ENCODE measurements at places on chromosomes 7 and 10.
A peak's percentile ranks its signal among the peaks of the same experiment; 100 is the strongest.

DNA sequence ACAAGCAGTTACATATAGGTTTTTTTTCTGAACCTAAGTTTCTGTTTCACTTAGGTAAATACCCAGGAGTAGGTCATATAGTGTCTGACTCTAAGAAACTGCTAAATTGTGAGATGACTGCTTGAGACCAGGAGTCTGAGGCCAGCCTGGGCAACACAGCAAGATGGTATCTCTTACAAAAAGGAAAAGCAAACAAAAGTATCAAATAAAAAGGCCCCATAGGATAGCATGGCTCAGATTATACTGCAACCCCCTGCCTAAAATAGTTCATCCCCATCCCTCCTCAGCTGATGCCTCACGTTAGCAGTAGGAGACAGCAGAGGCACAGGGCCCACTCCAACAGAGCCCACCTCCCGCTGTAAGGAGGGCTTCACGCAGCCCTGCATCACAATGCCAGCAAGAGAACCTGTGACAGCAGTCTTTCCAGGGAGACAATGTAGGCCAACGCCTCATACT lies 90.3 kb downstream of the SRPK2 start:
- DNase-seq: no peak

DNA sequence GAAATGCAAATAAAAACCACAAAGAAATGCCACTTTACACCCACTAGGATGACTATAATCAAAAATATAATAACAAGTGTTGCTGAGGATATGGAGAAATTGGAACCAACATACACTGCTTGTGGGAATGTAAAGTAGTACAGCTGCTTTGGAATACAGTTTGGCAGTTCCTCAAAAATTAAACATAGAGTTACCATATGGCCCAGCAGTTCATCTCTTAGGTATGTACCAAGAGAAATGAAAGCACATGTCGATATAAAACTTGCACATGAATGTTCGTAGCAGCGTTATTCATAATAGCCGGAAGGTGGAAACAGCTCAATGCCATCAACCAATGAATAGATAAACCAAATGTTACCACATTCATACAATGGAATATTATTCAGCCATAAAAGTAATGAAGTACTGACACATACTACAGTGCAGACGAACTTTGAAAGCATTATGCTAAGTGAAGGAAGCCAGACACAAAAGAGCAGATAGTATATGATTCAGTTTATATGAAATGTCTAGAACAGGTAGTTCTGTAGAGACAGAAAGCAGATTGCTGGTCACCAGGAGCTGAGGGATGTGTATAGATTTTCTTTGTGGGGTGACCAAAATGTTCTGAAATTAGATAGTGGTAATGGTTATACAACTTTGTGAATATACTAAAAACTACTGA lies 12.4 kb downstream of the BCAP29 start:
- peak; percentile 63 for DNase-seq

DNA sequence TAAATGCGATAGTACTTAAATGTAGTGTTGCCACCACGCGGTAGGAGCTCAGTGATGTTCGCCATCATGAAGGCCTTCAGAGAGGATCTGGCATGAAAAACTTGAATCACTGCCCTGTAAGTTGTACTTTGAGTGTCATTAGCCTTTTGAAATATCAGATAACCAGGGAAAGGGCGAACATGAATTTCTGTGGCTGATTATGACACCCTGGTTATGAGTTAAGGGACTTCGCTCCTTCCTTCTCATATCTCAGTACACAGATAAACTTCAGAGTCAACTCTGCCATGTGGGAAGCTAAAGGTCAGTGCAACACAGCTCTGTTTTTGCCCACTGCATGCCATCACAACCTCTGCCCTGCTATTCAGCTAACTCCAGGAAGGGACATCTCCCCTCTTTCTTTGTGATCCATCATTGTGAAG lies 8.9 kb upstream of the ACSL5 start:
- DNase-seq: no peak

DNA sequence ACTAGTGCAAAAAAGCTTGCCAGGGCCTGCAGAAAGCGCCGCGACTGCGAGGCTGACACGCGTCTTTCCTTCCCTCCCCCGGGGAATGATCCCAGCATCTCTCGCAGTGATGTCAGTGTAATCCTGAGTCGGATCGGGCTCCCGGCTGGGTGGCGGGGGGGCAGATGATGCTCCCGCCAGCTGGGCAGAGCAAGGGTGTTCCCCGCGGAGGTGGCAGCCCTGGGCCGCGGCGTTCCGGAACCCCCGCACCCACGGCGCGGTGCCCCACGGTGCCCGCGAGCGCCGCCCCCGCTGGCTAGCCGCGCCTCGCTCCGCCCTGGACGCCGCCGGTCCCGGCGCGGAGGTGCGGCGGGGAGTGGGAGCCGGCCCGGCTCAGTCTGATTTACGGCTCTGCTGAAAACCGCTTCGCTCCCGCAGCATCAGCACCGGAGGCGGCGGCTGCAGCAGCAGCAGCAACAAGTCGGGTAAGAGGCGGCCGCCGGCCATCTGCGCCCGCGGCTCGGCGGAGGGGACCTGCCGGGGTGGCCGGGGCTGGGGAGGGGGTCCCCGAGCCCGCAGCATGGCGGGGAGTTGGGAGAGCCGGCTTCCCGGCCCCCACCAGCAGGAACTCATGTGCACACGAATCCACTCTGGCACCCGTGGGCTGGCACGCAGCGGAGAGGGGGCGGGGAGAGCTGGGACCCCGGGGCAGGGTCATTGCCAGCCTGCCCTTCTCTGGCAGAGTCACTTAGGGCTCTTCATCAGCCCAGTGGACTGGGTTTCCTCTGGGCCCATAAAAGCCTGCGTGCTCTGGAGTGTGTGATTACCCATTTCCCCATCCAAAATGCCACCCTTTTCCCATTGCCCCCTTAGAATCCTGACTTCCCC lies at the start of gene ZNF365:
ZNF365 (plus strand) TSS at position 375 of the 867 bp plus-strand sequence. CDS start 1,825 bp downstream, outside the sequence.
- no peak for DNase-seq

DNA sequence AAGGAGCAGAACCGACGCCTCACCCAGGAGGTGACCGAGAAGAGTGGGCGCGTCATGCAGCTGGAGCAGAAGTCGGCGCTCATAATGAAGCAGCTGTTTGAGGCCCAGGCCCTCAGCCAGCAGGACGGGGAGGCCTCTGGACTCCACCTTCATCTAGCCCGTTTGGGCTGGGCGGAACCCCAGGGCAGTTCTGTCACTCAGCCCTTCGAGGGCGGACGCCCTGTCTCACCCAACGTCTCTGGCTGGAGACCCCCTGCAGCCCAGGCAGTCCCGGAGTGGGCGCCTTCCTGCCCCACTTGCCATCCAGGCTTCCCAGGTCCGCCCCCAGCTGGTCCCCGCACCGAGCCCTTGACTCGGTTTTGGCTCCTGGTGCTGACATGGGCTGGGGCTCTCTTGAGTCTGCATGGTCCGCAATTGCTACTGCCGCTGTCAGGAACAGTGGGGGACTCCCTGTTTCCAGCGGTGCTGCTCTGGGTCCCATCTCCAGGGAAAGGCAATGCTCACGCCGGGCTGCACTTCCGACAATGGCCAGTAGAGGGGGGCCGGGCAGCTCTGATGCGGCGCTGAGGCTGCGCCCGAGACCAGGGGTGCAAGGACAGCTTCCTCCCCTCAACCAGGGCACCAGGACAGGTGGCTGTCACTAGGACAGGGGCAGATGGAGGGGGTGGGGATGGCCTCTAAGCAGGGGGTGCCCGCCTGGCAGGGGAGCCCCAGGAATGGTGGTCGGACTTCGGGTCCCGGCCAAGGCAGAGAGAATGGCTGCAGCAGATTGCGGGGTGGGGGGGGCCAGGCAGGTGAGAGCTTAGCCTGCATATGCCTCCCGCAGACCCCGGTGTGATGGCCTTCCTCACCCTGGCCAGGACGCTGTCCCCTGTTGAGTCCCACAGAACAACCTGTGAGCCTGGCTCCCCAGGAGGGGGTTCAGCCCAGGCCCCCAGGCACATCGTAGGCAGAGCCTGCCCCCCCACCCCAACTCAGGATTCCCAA lies 71.2 kb upstream of the KCTD7 start:
- DNase-seq: no peak

- no peak for DNase-seq
These were observed 22.3 kb downstream of the HYAL4 start for GRCh38 chr7:123867225-123867624.

DNA sequence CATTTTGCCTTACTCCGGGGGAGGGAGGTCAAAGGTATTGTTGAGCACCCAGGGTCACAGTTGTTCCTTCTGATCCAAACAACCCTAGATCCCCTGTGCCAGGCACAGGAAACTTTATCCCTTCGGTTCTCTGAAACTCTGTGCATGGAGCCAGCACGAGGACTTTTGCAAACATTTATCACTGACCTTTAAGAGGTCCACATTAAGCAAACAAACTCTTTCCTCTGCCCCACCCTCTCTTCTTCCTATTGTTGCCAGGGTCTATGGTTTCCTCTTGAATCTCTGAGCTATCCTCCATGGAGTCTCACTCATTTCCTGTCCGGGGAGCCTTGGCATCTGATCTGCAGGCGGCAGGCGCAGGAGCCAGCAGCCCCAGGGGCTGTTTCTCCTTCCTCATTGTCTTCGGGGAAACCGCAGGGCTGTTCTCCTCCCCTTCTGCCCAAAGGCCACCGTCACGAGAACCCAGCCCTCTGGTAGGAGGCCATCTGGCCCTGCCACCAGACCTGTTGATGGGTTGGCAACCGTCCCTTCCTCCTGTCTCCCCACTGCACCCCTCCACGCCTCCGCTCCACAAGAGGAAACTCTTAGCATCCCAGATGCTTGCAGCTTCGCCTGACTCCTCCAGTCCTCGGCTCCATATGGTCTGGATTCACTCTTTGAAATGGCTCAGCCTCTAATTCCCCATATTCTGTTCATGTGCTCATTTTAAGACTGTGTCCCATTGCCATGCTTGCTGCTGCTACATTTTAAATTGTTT lies 327.3 kb upstream of the NRP1 start:
- no peak for DNase-seq

GRCh38 chr7:158140538-158141220 lies 446.9 kb downstream of the PTPRN2 start:
- no peak for DNase-seq

GRCh38 chr7:36723951-36724664 lies at the start of gene AOAH:
Gene AOAH (minus strand): TSS chr7:36724494. CDS start chr7:36724148, 346 bp downstream.
- no peak for DNase-seq

DNA sequence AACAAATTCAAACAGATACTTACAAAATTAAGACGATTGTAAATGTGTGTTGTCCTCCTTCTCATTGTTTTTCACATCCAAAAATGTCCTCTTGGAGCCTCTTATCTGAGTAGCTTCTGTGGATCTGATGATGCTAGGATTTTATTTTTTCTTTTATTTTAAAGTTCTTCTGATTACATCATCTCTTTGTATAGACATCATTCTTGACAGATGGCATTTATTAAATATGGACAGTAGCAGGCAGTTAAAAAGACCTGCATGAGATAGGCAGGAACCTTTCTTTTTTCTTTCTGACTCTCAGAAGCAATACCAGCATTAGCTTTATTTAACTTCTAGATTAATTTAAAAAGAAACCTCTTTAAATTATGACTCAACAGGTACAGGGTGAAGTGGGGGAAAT lies at the start of gene RPA3:
RPA3 (minus strand) TSS at position 116 of the 400 bp plus-strand sequence. CDS start 78,189 bp downstream, outside the sequence.
- no peak for DNase-seq

- no peak for DNase-seq
These were observed 54.9 kb downstream of the CLIP2 start for GRCh38 chr7:74344132-74344496.

DNA sequence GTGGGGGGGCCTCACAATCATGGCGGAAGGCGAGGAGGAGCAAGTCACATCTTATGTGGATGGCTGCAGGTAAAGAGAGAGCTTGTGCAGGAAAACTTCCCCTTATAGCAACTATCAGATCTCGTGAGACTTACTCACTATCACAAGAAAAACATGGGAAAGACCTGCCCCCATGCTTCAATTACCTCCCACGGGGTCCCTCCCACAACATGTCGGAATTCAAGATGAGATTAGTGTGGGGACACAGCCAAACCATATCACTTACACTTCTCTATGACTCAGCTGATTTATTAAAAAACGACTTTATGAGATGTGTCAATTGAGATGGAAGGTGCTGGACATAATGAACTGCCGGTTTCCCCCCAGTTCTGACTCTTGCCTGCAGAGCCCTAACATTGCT lies 23.8 kb upstream of the CHN2 start:
- no peak for DNase-seq

- no peak for DNase-seq
These were observed 35.2 kb downstream of the PANK1 start for GRCh38 chr10:89609833-89610346.

All from AG04450 (cell line).